ENCODE measurements at places on chromosomes 2 and 18. TPM values are rescaled to one million over a fixed set of nuclear protein-coding genes. Genes with fewer than 3 reads are reported as not detected.

Gene C2orf78
- total RNA-seq, result 0.07 TPM

Gene ARHGAP28
- total RNA-seq, result 0.13 TPM

Gene KCNS3
- total RNA-seq, result 1.3 TPM

Gene BUB1
- total RNA-seq, result 2.7 TPM

Gene TUBA3E
- total RNA-seq, result not detected

Gene KCNE4
- total RNA-seq, result 1.2 TPM

Gene SERPINB3
- not detected for total RNA-seq

DNA sequence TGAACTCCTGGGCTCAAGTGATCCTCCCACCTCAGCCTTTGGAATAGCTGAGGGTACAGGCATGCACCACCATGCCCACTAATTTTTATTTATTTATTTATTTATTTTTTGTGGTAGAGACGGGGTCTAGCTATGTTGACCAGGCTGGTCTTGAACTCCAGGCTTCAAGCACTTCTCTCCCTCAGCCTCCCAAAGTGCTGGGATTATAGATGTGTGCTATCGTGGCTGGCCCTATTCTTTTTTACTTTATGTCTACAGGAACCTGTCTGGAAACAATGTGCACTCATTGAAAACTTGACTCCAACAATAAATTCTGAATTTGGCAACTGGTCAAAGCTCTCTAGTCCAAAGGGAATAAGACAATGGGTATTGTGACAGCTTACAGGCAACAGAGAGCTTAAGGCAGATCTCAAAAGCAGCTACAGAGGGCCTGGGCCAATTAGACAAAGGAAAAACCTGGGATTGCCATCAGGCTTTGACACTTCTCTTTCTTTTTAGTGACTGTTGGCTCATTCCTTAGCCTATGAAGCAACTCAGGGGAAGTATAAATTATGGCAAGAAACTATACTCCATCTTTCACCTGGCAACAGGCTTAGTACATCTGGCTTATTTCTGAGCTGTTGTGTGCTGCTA, 55.1 kb upstream of the RAPGEF4 start:
- no peak for DNase-seq
- H3K36me3 ChIP-seq, result no peaks in the 10 kb centered on the region
- H3K27ac ChIP-seq, result no peak overlapping the region

DNA sequence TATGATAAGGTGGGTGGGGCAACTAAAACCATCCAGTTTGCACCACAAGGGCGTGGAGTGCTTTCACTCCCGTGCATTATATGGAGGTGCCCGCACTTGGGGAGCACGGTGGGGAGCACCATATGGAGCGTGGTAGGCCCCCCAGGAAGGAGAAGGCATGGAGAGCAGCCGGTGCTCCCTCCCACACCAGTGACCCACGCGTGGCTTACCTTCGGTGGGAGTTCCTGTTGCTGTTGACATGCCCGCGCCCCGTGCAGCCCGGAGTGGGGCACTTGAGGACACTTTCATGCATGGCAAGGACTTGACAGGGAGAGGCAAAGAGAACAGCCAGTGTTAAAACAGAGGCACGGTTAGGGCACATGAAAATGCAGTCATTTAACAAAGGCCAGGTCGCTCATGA, 167.5 kb upstream of the PXDN start:
- H3K27ac ChIP-seq, result no peak overlapping the region
- H3K36me3 ChIP-seq, result no peaks in the 10 kb centered on the region
- H3K27me3 ChIP-seq, result no peaks in the 10 kb centered on the region
- no peaks in the 10 kb centered on the region for H3K4me1 ChIP-seq

- no peak overlapping the region for H3K27ac ChIP-seq
- H3K27me3 ChIP-seq, result no peaks in the 10 kb centered on the region
- no peak for DNase-seq
Measured at GRCh38 chr2:99626158-99626557, 136.3 kb upstream of the REV1 start.

DNA sequence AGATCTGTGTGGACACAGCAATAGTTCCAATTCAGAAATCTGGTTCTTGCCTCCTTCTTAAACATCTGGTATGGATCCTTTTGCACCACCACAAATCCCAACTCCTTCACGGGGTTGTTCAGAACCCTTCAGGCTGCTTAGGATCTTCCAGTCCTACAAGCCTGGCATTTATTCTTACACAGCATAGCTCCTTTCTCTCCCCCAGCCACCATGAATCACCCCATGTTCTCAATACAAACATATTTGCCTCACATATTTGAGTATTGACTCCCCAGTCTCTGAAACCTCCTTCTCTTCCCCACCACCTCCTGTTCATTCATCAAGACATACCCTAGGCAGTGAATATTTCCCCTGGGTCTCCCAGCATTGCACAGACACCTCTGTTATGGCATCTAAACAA, 155.2 kb downstream of the ALK start:
- no peak overlapping the region for H3K27ac ChIP-seq
- no peak for DNase-seq
- no peaks in the 10 kb centered on the region for H3K36me3 ChIP-seq

DNA sequence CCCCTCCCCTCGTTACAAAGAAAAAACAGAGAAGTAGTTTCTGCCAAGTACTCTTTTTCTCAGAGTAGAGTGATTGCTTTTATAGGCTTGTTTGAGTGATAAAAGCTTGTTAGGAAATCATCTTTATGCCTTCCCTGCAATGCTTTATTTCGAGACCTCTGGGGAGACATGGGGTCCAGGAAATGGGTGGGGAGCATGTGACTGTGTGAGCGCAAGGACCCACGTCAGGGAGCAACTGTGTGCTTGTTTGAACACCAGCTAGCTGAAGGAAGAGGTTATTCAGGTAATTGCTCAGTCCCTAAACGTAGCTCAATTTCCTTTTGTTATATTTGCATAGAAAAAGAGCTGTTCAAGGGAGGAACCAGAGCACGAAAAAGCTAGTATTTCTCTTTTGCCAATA, 187.3 kb downstream of the FAM210A start:
- DNase-seq, result no peak
- no peaks in the 10 kb centered on the region for H3K27me3 ChIP-seq
- peaks cover 52% of the 10 kb centered on the region for H3K4me1 ChIP-seq
- H3K36me3 ChIP-seq, result no peaks in the 10 kb centered on the region

DNA sequence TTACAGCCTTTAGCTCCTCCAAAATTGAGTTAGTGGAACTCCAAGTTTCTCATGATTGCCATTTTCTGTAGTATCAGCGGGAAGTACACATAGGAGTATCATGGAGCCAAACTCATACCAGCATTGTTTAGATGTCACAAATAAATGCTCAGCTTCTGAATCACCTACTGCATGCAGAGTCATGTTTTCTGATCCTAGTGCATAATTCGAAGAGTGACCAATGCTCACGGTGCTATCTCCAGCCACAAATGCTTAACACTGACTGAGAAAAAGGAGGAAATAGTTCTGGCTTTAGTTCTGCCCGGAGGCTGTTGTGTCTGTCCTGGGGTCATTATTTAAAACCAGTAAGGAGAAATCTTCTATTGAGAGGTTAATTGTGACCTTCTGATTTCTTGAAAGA, 45.4 kb upstream of the LRATD1 start:
- no peak overlapping the region for H3K27ac ChIP-seq
- no peaks in the 10 kb centered on the region for H3K27me3 ChIP-seq
- DNase-seq, result no peak
- no peaks in the 10 kb centered on the region for H3K36me3 ChIP-seq

GRCh38 chr2:112144966-112145365, 6.8 kb downstream of the FBLN7 start:
- H3K4me1 ChIP-seq, result no peaks in the 10 kb centered on the region
- H3K27ac ChIP-seq, result no peak overlapping the region
- no peaks in the 10 kb centered on the region for H3K27me3 ChIP-seq
- H3K4me3 ChIP-seq, result no peak overlapping the region
- no peaks in the 10 kb centered on the region for H3K36me3 ChIP-seq

DNA sequence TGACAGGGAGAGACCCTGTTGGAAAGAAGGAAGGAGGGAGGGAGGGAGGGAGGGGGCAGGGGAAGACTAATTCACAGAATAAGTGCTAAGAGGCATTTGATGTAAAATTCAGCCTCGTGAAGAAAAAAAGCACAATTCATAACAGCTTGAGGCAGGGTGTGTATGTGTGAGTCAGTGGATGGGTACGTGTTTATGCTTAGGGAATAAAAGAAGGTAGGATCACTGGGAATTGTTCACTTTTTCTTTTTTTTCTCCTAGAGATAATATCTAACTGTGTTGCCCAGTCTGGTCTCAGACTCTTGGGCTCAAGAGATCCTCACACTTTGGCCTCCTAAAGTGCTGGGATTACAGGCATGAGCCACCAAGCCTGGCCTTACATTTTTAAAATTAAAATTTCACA, 39.2 kb downstream of the WDR33 start:
- H3K27ac ChIP-seq, result no peak overlapping the region
- H3K27me3 ChIP-seq, result no peaks in the 10 kb centered on the region
- H3K36me3 ChIP-seq, result no peaks in the 10 kb centered on the region
- DNase-seq, result no peak
- no peaks in the 10 kb centered on the region for H3K4me1 ChIP-seq

- H3K4me3 ChIP-seq, result no peak overlapping the region
- no peaks in the 10 kb centered on the region for H3K4me1 ChIP-seq
- no peak overlapping the region for H3K27ac ChIP-seq
- H3K27me3 ChIP-seq, result no peaks in the 10 kb centered on the region
- no peak for DNase-seq
Measured at GRCh38 chr18:32139835-32140283, 48.2 kb downstream of the RNF138 start.

- H3K4me1 ChIP-seq, result peaks cover 7% of the 10 kb centered on the region
- no peak overlapping the region for H3K4me3 ChIP-seq
- H3K27me3 ChIP-seq, result no peaks in the 10 kb centered on the region
Measured at GRCh38 chr2:171480908-171481307, 41.4 kb upstream of the CYBRD1 start.

GRCh38 chr18:5415031-5415430, 119.5 kb upstream of the ZBTB14 start:
- no peaks in the 10 kb centered on the region for H3K36me3 ChIP-seq
- H3K4me3 ChIP-seq, result no peak overlapping the region
- no peak for DNase-seq
